ENCODE measurements at places on chromosomes 7 and 10.
A peak's percentile ranks its signal among the peaks of the same experiment; 100 is the strongest.

DNA sequence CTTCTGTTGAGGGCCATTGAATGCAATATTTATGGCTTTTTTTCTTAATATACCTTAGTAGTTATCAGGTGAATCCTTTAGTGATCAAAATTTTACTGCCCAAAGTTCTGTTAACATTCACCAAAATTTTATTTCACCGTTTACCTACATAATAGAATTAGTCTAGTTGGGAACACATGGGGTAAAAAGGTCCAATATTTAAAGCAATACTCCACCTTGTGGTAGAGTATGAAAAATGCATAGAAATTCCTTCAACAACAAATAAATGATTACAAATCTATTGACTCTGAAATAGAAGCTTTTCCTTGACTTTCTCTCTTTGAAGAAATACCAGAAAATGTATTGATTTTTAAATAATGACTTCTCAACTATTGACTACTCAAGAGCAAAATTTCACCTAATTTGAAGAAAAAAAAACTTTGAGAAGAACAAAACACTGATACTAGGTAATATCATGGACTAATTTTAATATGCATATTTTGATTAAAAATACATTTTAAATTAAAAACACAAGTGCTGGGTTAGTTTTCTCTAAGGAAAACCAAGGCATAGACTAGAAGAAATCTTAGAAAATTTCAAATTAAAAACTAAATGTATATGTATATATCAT, 43.3 kb downstream of the POLR1F start:
- peak; percentile 26 for DNase-seq

GRCh38 chr10:19592276-19592675, 224.0 kb upstream of the PLXDC2 start:
- no peak for DNase-seq

DNA sequence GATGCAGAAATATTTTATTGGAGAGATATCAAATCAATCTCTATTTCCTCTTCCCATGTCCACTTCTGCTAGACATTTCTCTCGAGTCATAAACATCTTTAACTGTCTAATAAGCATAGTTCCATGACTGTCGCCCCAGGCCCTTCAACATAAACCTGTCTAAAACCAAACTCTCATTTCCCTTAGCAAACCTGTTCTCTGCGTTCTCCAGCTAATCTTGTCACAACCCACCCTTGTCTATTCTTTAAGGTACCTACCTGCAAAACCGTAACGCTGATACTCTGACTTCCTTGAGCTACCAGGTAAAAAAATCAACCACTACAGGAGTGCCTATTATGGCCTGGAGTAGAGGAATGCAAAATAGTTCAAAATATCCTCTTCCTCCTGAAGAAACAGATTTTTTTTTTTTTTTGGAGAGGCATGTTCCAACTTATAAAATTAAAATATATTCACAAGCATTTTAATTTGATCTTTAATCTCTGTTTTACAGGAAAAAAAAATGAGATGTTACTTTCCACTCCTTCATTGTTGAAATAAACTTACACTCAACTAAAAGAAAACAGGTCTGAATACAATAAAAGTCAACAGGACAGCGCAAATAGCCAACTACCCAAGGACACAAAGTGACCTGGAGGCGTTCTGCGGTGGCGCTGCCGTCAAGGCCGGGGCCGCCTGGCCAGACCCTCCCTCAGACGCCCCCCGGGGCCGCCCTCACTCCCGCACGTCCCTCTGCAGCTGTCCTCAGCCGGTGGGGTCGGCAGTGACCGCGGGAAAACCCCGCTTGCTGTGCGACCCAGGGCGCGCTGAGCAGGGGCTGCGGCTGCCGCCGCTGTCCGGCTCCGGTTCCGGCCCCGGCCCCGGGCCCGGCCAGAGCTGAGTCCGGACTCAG, 765 bp downstream of the SLC25A40 start:
- DNase-seq: peak; percentile 19

DNA sequence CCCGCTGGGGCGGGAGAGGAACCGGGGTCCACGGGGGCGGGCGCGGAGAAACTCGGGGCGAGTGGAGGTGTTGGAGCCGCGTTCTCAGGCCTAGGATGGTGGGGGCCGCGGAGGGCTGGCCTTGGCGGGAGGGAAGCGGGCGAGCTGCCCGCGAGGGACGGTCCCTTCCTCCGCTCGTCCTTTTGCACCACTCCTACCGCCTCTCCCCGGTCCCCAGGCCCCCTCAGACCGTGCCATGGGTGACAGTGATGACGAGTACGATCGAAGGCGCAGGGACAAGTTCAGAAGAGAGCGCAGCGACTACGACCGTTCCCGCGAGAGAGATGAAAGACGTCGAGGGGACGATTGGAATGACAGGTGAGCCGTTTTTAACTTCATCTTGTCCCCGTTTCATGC, 451 bp downstream of the SRRT start:
- no peak for DNase-seq

All from CD4-positive, alpha-beta T cell treated with Interleukin-4 for 1 hour (primary cell).